T-helper 1 cell treated with Interleukin-12 subunit alpha and Interleukin-12 subunit beta and Interleukin-4 antibody, amounts not matched to agents 30 ng/mL and 1 ng/mL, for 36 hours (primary cell): ENCODE measurements at places on chromosomes 1 and 21. TPM values are rescaled to one million over a fixed set of nuclear protein-coding genes. Genes with fewer than 3 reads are reported as not detected.

Gene HPDL
- 4.5 and 5.1 TPM in 2 replicates for total RNA-seq

Gene C1orf159
- total RNA-seq: 22.9 and 23.7 TPM in 2 replicates

Gene WDR77
- 35.4 and 40.2 TPM in 2 replicates for total RNA-seq

Gene CRNN
- total RNA-seq: not detected in 2 replicates

Gene RPTN
- total RNA-seq: not detected in 2 replicates

Gene ATP6V1G3
- total RNA-seq: not detected in 2 replicates
